ENCODE measurements at places on chromosomes 2 and 18. TPM values are rescaled to one million over a fixed set of nuclear protein-coding genes. Genes with fewer than 3 reads are reported as not detected.

DNA sequence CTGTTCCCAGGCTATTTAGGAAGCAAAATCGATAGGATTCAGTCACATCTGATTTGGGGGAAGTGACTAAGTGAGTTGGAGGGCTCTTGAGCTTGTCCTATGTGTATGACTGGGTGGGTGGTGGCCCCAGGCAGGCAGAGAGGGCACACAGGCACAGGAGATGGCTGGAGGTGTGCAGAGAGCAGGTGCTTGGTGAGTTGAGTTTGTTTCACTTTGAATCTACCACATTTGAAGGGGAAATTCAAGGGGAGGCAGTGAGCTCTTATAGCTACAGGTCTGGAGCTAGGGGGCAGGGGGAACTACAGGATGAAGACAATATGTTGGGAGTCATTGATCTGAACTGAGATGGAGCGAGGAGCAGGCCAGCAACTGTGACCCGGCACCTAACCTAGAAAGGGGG, 42.5 kb upstream of the TMEM200C start:
- H3K4me3 ChIP-seq = no peak overlapping the region
- DNase-seq = peak; percentile 55
- H3K36me3 ChIP-seq = no peaks in the 10 kb centered on the region
- H3K27ac ChIP-seq = no peak overlapping the region
- H3K4me1 ChIP-seq = no peaks in the 10 kb centered on the region

DNA sequence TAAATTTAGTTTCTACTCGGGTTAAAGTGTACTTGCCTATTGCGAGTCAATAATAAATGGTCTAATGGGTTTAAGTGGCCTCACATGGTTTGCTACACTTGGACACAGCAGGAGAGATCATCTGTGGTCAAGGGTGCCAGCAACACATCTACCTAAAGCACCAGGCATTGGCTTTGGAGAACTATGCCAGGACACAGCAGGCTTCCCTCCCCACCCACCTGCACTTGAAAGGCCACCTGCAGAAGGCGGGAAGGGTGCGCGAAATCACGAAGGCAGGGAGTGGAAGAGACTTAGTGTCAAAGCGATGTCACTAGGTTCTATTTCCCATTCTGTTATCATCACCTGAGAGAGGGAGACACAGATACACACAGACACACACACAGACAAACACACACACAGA, 44.5 kb downstream of the MYT1L start:
- no peak for DNase-seq
- H3K4me3 ChIP-seq = no peak overlapping the region
- H3K27ac ChIP-seq = no peak overlapping the region
- H3K4me1 ChIP-seq = no peaks in the 10 kb centered on the region
- H3K27me3 ChIP-seq = no peaks in the 10 kb centered on the region
- no peaks in the 10 kb centered on the region for H3K36me3 ChIP-seq

GRCh38 chr2:188869550-188869949, 104.6 kb upstream of the COL3A1 start:
- no peak overlapping the region for H3K27ac ChIP-seq
- H3K4me3 ChIP-seq = no peak overlapping the region
- no peak for DNase-seq
- H3K27me3 ChIP-seq = no peaks in the 10 kb centered on the region
- peaks cover 14% of the 10 kb centered on the region for H3K4me1 ChIP-seq

- no peak for DNase-seq
- no peak overlapping the region for H3K27ac ChIP-seq
- H3K36me3 ChIP-seq = no peaks in the 10 kb centered on the region
These were observed 3.2 kb downstream of the GALNT5 start for GRCh38 chr2:157260533-157261198.

Gene SPATA3
- not detected for total RNA-seq

DNA sequence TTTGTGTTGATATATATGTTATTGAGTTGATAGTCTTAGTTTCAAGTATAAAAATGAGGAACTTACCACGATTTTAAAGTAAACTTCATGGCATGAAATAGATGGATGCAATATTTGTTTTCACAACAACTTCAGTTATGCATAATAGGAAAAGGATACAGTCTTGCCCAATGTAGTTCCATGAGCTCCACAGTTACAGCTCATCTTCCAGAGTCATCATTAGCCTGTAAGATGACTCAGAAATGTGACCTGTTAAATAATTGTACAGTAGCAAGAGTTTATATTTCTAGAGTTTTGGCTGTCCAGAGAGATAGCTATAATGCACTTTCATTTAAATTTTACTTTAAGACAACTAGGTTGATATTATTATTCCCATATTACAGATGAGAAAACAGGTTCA, 80.9 kb upstream of the ARHGAP28 start:
- H3K4me1 ChIP-seq = peaks cover 16% of the 10 kb centered on the region
- no peak for DNase-seq
- H3K27me3 ChIP-seq = no peaks in the 10 kb centered on the region
- no peak overlapping the region for H3K27ac ChIP-seq
- H3K4me3 ChIP-seq = no peak overlapping the region
- no peaks in the 10 kb centered on the region for H3K36me3 ChIP-seq

Gene SATB2
- 2.2 TPM for total RNA-seq

DNA sequence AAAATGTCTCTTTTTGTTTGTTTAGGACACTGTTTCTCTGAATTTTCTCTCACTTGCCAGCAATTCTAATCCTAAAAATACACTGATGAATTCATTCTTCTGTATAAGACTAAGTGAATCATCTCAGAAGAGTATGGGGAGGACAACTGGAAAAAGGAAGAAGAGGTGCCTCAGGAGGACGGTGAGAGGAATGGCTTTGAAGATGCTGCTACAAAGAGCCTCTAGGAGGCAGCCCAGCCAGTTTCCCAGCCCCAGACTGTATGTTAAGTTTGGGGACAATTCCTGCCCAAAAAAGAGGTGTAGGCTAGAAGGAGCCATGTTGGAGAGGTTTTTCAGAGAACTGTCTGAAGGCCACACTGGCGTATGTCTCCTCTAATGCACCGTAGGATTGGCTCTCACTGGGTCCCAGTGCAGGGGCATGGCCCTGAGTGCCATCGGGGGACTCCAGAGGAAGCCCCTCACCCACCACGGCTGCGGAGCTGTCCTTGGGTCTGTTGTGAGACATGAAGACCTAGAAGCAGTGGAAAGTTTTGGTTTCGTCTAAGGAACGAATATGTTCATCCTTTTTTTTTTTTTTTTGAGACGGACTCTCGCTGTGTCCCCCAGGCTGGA, 3.1 kb upstream of the SDC1 start:
- no peaks in the 10 kb centered on the region for H3K27me3 ChIP-seq
- H3K36me3 ChIP-seq = no peaks in the 10 kb centered on the region
- H3K4me3 ChIP-seq = no peak overlapping the region
- DNase-seq = no peak
- H3K4me1 ChIP-seq = peaks cover 26% of the 10 kb centered on the region

Measured in esophagus muscularis mucosa (tissue), 4 donors.